ENCODE measurements at places on chromosomes 1 and 21.
A peak's percentile ranks its signal among the peaks of the same experiment; 100 is the strongest.

- no peak for DNase-seq
These were observed 32.0 kb downstream of the VANGL2 start for GRCh38 chr1:160432371-160432786.

DNA sequence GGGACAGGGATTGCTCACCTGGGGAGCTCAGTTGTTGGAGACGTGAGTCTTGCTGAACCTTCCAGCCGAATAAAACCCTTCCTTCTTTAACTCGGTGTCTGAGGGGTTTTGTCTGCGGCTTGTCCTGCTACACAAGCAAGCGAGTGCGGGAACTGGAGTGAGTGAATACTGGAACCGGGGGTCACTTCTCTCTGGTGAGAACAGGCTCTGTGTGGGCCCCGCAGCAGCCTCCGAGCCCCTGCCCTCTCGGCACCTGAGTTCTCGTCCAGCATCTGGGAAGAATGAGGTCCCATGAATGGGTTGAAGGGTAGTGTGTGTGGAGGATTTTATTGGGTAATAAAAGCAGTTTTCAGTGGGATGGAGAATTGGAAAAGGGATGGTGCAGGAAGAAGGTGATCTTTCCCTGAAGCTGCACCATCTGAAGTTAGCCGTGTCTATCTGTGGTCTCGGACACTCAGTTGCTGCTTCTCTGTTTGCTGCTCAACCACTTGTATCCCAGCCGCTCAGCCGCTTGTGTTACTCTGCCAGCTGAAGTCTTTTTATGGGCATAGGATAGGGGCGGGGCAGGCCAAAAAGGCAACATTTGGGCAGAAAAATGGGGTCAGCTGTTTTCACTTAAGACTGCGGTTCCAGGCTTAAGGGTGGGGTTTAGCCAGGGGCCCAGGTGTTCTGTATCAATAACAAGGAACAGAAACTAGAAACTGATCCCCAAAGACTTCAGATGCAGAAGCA, 450.6 kb upstream of the CAMK1G start:
- no peak for DNase-seq

GRCh38 chr1:66576645-66577044, 42.7 kb downstream of the SGIP1 start:
- no peak for DNase-seq

DNA sequence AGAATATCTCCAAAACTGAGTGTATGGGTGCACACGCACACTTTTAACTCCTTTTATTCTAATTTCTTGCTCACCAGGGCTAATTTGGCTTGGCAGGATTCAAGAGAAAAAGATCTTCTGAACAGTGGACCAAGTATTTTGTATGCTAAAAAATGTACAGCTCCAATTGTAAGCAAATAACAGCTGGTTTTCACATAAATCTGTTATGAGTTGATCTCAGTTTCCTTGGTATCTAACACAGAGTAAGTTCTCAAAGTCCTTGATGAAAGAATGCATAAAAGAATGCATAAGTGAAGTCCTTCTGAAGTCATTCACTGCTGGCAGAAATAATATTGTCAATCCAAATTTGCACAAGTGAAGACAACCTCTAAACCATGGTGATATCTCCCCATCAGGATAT, 213.0 kb downstream of the OMA1 start:
- DNase-seq = no peak

DNA sequence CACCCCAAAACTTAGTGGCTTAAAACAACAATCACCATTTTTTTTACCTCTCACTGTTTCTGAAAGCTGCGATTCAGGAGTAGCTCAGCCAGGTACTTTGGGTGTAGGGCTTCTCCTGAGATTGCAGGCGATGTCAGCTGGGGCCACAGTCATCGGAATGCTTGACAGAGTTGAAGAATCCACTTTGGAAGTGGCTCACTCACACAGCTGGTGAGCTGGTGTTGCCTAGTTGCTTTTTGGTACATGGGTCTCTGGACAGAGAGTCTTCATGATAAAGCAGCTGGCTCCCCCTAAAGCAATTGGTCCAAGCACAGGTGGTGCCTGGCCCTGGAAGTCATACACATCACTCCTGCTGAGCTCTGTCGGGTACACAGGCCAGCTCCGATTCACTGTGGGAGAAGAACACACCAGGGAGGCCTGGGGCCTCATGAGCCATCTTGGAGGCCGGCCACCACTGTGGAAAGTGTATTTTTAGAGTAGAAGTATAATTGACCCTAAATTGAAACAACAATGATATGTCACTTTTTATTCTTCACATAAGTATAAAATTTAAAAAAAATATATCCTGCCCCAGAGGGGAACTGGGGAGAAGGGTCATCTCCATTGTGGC, 75.2 kb upstream of the GALNT2 start:
- DNase-seq = no peak

- DNase-seq = no peak
These were observed 48.8 kb downstream of the TENT5C start for GRCh38 chr1:117654493-117655219.

- DNase-seq = peak; percentile 95
These were observed 167.2 kb upstream of the HMCN1 start for GRCh38 chr1:185566995-185567394.

GRCh38 chr1:85502171-85502570, 37.2 kb upstream of the DDAH1 start:
- DNase-seq = no peak
